Endothelial cell (in vitro differentiated cells): ENCODE measurements at places on chromosomes 4 and X. TPM values are rescaled to one million over a fixed set of nuclear protein-coding genes. Genes with fewer than 3 reads are reported as not detected.

- no peak for DNase-seq
Measured at GRCh38 chrX:74467656-74468055, 46.4 kb downstream of the SLC16A2 start.

- DNase-seq, result no peak
Measured at GRCh38 chr4:149296503-149296902, 519.1 kb downstream of the IQCM start.

- DNase-seq, result no peak
Measured at GRCh38 chr4:69497076-69497475, 1.4 kb upstream of the UGT2B4 start.

DNA sequence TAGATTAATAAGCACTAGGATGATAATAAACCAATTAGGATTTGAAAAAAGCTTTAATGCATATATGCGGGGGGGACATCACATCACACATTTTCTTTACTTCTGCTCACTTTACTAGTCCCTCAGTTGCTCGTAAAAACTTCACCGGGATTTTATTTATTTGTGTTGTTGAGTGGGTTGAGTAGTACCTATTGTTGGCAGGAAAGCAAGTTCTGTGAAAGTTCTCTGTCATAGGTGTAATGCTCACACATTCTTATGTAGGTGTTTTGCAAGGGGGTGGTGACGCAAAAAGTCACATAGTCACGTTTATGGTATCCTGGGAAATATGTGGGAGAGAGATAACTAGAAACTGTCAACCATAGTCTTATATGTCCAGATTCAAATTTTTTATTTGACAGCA is 65.3 kb downstream of the PDLIM5 start:
- no peak for DNase-seq

GRCh38 chr4:106336618-106337017 is 20.3 kb downstream of the AIMP1 start:
- DNase-seq, result no peak

DNA sequence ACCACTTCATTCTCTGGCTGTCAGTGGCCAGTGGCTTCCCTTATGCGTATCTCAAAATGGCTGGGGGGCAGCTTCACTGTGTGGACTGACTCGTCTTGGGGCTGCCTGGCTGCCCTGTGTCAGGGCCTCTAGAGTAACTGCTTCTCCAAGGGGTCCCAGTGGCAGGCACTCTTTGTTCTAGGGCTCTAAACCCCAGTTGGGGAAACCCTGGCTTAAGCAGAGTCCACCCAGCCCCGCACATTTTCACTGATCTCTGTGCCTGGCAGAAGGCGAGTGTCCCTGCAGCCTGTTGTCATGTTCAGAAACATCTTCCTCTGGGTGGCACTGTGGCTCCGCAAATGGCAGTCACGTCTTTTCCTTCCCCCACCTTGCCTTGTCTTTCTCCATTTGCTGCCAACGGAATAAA is 59.7 kb downstream of the NBDY start:
- no peak for DNase-seq

GRCh38 chr4:7929118-7929951 is 10.3 kb downstream of the AFAP1 start:
- DNase-seq, result no peak

DNA sequence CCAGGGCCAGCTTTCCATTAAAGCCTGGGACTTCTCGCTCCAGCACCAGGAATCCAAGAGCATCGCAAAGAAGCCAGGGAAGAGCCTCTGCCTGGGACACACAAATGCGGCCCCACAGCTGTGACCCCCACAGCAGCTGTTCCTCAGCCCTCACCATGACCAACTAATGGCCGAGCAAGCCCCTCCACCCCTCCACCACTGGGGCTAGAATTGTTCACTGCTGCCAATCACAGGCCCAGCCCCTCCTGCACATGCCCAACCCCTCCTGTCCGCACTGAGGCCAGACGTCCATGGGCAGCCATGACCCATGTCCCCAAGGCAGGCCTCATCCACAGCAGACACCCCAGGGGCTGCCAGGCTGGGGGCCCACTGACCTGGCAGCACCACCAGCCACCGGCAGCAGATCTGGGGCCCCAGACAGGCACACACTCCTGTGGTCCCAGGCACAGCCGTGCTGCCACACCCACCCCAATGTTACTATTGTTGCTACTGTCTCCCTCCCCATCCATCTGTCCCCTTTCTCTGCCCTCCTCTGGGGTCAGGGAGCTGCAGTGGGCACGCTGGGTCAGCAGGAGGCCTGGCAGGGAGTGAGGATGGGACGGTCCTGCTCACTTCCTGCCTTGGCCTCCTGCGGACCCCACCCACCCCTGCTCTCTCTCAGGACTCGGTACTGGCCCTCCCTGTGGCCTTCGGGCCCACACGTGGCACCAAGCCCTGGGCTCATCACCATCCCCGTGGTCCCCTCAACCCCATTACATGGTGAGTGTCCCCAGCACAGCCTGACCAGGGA is 56.0 kb downstream of the ZFYVE28 start:
- DNase-seq, result no peak

C4orf33 gene
- 15.9 TPM for total RNA-seq

RAB28 gene
- total RNA-seq, result 17.5 TPM

NPNT gene
- not detected for total RNA-seq
